ENCODE measurements at places on chromosomes 4 and X.
A peak's percentile ranks its signal among the peaks of the same experiment; 100 is the strongest.

DNA sequence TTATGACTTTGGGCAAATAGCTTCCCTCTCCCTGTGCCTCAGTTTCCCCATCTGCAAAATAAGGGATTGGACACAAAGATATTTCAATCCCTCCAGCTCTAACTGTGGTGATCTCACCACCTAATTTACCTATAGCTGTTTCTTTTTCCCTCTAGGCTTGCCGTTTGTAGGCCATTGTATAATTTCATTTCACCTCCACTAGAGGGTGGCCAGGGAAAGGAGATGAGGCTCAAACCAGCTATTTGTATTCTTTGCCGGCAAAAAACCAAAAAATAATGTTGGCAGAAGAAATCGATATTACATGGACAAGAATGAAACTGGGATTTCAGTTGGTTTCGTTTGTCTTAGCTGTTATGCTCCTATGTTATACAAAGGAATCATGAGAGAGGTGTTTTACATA lies 36.1 kb upstream of the DOCK11 start:
- DNase-seq, result peak; percentile 0

DNA sequence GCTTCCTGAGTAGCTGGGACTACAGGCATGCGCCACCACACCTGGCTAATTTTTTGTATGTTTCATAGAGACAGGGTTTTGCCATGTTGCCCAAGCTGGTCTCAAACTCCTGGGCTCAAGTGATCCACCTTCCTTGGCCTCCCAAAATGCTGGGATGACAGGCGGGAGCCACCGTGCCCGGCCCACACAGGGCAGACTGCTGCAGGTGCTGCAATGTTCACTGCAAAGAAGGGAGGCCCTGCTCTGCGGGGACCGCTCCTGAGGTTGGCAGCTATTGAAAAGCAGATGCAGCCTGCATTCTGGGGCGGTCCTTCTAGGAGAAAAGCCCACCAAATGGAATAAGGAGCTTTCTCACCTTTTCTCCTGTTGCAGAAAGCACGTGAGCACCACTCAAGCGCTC lies 5.0 kb downstream of the ARSD start:
- DNase-seq, result no peak

- no peak for DNase-seq
These were observed 181.9 kb downstream of the SPRY1 start for GRCh38 chr4:123578276-123579029.

DNA sequence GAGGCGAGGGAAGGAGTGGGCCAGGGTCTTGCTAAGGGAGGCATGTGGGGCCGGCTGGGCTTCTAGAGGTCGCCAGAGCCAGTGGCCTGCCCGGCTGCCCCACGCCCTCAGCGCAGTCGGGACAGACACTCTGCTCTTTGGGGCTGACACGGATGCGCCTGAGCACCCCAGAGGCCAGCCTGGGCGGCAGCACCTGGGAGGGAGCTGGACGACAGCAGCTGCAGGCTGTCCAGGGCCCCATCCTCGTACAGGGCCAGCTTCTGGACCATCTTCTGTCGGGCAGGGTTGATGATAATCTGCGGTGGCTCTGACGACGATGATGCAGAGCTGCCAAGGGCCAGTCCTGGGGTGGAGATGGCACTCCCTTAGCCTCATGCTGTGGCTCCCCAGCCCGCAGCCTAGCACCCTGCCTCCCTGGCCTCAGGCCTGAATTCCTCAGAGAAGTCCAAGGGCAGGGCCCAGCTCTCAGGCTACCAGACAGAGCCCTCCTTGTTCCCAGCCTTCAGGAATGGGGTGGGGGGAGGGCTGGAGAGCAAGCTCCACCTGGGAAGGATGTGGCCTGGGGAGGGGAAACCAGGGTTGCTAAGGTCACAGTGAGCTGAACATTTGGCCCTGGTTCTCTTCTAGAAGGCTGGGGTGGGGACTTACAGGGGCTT lies 7.2 kb downstream of the IRAK1 start:
- no peak for DNase-seq

DNA sequence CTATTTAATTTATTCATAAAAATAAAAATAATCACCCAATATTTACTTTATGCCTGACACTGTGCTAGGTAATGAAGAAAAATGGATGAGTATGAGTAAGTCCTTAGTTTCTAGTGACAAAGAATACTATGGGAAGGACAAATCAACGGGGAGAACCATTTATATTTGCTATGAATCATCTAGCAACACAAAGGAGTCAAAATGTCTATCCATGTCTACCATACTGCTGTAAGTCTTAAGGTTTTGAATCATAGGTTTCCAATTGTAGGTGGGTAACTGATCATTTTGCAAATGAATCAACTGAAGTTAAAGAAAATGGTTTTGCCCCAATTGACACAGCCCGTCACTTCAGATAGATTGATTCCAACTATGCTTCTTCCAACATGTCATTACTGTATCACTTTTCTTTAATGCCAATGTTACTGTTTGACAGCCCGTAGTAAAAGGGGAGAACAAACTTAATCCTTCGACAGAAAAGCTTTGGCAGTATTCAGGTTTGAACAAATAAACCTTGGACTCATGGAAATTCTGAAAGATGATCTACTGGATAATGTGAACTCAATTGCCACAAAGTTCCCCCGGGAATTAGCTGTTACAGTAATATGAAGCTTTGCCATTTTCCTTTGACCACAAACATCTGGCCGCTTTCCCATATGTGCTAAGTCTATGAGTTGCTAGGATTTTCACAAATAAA lies 3.2 kb downstream of the TDO2 start:
- DNase-seq, result no peak

- no peak for DNase-seq
These were observed 122.1 kb downstream of the MANBA start for GRCh38 chr4:102638621-102639020.
